Stimulated activated CD8-positive, alpha-beta memory T cell treated with anti-CD3 and anti-CD28 coated beads, Interleukin-12 subunit alpha, Interleukin-12 subunit beta, amount 100 ng/mL, for 4 hours (primary cell): ENCODE measurements at places on chromosomes 7 and 10.

DNA sequence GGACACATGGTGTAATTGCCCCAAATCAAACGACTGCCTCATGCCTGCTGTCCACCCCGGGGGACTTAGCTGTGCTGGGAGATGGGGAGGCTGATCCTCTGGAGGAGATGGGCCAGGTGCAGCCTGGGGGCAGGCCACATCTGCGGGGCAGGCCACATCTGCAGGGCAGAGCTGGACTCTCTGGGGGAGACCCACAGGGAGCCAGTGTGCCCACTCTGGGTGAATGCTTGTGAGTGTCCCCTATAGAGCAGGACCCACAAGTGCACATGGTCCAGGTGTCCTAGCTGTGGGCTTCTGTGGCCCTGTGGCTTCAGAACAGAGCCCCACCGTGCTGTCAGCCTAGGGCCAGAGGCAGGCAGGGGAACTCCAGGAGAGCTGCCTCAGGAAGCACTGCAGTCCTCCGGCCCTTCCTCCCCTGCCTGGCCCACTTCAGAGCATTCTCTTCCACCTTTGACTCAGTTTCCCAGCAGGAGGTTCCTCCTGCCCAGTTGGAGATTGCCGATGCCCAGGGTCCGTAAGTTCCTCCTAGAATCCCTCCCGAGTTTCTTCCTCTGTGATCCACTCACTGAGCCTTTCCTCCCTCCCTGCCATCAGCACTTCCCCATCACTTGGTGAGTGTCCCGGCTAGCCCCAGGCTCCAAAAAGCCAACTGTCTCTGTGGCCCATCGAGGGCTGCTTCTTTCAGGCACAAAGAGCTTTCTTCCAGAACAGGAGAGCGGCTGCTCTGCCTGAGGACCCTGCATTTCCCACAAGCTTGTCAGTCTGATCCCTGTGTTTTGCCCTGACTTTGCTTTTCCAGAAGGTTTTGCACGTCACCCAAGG lies 50.3 kb downstream of the ADCYAP1R1 start:
- no peak for DNase-seq

GRCh38 chr7:149285603-149286002 lies 23.6 kb downstream of the ZNF783 start:
- no peak for DNase-seq

GRCh38 chr7:140005341-140005740 lies 57.4 kb downstream of the PARP12 start:
- DNase-seq = no peak

DNA sequence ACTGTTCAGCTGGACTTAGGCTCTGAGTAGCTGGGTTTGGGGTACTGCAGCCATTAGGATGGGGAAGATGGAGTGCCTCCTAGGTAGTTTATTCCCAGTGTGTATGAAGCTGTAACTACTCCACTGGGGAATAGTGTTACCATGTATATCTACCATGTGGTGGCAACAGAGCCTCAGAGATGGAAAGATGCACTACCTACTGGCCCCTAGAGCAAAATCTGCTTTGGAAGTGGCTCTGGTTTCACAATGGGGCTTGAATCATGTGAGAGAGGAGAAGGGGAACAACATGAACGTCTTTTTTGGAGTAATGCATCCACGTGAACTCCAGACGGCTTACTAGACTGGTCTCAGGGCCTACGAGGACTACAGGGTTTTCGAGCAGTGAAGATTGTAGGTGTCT lies 167.3 kb downstream of the CALCR start:
- no peak for DNase-seq

- no peak for DNase-seq
Observed at GRCh38 chr7:2445898-2446555, 30.2 kb downstream of the GRIFIN start.

GRCh38 chr10:87101996-87102395 lies 7.0 kb downstream of the SHLD2 start:
- no peak for DNase-seq

DNA sequence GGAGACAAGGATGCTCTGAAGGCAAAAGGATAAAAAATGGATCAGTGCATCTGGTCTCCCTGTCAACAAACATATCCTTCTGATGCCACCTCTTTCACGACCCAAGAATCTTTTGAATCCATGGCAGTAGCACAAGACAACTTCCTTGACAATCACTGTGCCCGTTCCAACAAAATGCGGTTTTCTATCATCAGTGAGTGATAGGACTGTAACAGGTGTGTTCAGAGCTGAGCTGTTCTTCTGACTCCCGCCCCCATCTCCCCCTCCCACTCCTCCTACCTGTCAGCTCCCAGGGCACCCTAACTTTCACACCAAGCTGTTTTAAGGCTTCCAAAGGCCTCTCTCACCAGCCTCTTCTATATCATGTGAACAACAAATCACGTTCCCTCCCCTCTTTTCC lies 74.8 kb downstream of the PARD3 start:
- no peak for DNase-seq

- DNase-seq = no peak
Observed at GRCh38 chr7:77202481-77202976, 2.9 kb upstream of the FGL2 start.

- no peak for DNase-seq
Observed at GRCh38 chr10:78314651-78315050, 281.0 kb downstream of the RPS24 start.

DNA sequence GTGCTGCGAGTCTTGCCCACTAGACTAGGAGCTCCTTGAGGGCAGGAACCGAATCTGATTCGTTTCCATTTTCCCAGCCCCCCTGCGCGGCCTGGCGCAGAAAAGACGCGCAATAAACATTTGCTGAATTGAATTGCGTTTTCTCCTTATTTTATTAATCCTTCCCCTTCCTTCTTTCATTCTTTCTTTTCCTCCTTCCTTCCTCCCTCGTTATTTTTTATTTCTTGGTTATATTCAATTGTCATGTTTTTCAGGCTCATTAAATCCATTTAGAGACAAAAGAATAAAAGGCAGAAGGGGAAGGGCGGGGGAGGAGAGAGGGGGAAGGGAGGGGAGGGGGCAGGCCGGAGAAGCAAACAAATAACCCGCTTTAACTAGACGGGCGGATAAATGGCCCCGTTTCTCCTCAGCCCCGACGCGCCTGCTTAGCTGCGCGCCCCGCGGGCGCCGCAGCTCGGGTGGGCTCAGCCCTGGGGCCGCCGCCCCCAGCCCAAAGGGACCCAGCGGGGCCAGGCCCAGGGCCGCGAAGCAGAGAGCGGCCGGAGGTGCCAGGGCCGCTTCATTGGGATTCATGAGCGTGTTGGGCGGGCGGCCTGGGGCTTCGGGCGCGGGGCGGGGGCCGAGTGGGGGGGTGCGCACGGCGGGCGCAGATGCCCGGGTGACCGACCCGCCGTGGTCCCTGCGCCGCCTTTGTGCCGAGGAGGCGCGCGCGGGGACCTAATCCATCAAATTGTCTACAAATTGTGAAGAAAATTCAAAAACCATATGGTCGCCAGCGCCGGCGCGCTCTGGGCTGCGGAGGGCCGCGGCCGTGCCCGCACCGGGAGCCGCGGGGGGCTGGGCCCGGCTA lies 5.0 kb downstream of the LBX1 start:
- DNase-seq = no peak

- DNase-seq = no peak
Observed at GRCh38 chr10:89523274-89523673, 12.1 kb downstream of the SLC16A12 start.

GRCh38 chr10:35150308-35150707 lies 23.7 kb downstream of the CREM start:
- no peak for DNase-seq

- no peak for DNase-seq
Observed at GRCh38 chr7:102830197-102830596, 81.4 kb downstream of the FAM185A start.

- DNase-seq = no peak
Observed at GRCh38 chr10:48474765-48475365, 130.0 kb downstream of the ARHGAP22 start.

DNA sequence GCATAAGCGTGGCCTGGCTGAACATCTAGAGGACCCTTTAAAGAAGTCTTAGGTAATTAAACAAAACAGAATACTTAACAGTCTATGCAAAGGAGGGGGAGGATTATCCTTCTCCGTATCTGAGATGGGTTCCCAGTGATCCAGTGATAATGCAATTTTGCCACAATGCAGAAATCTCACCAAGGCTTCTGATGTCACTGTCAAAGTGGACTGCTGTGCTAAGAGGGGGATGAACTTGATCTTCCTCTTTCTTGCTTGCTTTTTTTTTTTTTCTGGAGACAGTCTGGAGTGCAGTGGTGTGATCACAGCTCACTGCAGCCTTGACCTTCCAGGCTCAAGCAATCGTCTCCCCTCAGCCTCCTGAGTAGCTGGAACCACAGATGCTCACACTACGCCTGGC lies 30.8 kb downstream of the GATA3 start:
- no peak for DNase-seq

- no peak for DNase-seq
Observed at GRCh38 chr7:92997152-92997551, 120.6 kb downstream of the SAMD9 start.
